ENCODE measurements at places on chromosomes 5 and 9.

GRCh38 chr9:76761448-76761847 lies 2.8 kb upstream of the PCA3 start:
- no peak for DNase-seq

DNA sequence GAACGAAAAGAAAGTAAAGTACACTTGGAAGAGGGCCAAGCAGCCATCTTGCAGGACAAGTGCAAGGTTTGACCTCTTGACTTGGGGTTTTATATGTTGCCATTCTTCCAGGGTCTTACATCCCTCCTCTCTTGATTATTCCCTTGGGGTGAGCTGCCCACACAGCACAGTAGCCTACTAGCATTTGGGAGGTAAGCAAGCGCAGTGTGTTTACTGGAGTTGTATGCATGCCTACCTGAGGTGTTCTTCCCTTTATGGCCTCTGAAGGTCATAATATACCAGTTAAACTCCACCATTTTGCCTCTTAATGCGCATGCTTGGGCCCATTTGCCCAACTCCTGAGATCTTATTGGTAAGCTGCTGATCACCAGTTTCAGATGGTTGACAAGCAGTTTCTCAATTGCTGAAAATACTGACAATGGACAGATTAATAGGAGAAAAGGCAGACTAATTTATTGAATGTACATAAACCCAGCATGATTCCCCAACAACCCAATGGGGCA lies 173.8 kb upstream of the SLC30A5 start:
- no peak for DNase-seq

- DNase-seq = no peak
These were observed 242.1 kb downstream of the HCN1 start for GRCh38 chr5:45454114-45454513.

DNA sequence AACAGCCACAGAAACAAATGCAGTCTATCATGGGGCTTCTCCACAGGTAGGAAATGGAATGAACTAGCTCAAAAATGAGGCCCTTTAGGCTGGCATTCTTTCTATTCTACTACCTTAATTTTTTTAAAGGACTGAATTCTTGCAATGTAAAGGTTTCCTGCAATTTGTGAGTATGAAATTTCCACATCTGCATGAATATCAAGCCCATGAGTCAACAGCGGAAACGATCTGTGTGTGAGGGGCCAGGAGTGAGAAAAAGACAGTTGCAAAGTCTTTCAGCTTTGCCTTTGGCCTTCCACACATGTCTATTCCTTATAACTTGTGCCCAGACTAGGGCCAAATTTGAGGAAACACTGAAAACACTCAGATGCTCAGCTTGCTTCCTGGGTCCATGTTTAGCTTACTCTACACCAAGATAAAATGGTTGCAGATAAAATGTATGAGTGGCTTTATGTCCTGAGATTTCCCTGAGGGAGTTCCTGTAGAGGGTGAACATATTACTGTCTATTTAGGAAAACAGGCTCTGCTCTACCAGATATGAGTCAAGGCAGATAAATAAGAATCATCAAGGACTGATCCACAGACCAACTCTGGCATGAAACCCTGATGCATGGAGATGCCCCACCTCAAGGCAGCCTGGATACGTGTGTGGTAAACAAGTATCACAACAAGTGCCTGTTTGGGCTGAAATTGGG lies 46.5 kb downstream of the RETREG1 start:
- DNase-seq = no peak

- DNase-seq = no peak
These were observed 151.0 kb downstream of the GCNT1 start for GRCh38 chr9:76610011-76610352.

DNA sequence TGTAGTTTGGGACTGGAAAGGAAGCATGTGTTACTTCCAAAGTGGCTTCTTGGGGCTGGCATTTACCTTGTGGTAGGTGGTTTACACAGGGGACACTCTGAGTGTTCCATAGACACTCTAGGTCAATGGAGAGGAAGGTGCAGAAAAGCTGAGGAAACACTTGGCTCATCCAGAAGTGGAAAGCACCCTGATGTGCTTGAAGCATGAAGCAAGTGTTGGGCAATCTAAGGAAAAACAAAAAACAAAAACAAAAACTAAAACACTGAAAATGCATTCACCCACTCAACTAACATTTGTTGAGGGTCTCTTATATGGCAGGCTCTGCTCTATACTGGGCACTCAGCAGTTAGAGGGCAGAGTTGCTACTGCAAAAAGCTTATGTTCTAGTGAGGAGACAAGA lies 2.9 kb upstream of the ERAP2 start:
- no peak for DNase-seq

DNA sequence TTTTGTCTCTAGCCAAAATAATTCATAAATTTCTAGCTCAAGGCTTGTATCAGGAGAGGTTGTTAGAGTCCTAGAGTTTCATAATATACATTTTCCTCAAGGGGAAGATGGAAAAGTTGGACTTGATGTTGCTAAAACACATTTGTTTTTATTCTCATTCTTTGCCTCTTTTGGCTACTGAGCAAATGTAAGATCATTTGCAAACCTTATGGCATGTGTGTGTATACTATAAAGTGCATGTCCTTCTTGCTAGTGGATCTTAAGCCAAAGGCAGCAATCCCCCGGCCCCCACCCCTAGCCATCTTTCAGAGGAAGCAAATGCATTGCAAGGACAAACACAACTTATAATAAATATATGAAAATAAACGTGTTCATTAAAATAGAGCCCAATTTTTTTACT lies 43.0 kb downstream of the ADAMTSL1 start:
- DNase-seq = no peak

DNA sequence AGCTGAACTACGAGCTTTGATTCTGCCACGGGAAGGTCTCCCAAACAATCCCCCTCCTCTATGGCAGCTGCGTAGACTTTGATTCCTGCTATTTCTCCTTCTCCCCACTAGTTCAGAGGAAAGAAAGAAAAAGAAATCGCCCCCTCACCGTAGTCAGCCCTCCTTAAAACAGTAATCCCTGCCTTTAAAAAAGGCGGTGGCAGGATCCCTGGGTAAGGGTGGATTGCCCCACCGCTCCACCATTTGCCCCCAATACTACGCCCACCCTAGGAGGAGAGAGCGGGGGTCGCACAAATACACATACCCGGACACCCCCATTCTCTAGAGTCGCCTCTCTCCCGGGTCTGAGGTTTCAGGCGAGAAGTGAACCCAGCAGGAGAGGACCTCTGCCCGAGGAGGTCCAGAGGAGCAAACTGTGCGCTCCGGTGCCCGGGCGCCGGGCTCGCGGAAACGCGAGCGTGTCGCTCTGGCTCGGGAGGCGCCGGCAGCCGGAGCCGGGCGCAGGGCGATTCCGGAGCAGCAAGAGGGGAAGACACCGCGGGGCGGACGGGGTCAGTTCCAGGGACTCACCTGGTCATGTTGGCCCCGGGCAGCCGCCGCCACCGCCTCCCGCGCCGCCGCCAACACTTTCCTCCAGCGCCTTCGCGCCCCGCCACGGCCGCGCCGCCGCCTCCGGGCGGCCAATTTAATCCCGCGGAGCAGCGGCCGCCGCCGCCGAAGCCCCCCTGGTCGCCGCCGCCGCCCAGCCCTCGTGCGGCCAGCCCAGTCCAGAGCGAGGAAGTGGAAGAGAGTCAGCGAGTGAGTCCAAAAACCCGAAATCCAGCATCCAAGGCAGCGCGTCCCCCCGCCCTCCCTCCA lies 1057.7 kb upstream of the DMAC1 start:
- no peak for DNase-seq

GRCh38 chr5:55218967-55219366 lies 8.1 kb downstream of the MCIDAS start:
- no peak for DNase-seq

DNA sequence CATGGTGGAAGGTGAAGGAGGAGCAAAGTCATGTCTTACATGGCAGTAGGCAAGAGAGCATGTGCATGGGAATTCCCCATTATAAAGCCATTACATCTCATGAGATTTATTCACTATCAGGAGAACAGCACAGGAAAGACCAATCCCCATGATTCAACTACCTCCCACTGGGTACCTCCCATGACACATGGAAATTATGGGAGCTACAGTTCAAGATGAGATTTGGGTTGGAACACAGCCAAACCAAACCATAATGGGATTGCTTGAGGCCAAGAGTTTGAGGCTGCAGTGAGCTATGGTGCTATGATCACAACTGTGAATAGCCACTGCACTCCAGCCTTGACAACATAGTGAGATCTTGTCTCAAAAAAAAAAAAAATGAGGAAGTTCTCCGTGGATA lies 581.8 kb downstream of the TAF11L14 start:
- no peak for DNase-seq

DNA sequence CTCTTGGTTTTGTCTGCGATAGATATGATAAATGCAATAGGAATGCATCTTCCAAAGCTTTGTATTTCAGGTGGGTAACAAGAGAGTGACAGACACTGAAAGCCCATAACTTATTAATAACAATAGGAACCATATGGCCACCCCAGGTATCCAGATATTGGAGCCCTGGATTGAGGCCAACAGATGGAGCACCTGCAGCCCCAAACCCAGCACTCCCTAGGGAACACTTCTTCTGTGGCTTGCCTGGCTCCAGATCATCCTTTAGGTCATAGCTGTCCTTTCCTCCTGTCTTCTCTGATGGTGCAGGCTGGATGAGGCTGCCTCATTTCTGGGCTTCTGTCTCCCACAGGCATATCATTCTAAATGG lies 5.0 kb upstream of the IL3 start:
- no peak for DNase-seq

- peak; percentile 38 for DNase-seq
These were observed 841 bp downstream of the RAD23B start for GRCh38 chr9:107283623-107284616.

- no peak for DNase-seq
These were observed 34.2 kb downstream of the CORO2A start for GRCh38 chr9:98158071-98158831.

DNA sequence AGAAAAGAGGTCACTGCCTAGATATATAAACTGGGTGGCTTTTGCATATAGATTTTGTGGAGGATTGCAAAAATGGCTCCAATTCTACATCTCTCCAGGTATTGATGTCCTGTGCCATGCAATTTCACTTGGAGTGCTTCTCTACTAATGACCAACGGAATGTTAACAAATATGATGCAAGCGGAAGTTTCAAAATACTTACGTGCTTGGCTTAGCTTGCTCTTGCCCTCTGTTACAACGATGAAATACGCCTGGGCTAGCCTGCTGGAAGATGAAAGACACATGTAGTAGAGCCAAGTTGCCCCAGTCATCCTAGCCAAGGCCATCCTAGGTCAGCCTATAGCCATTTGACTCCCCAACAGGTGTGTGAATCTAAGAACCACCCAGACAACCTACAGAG lies 3.6 kb upstream of the POC5 start:
- no peak for DNase-seq

GRCh38 chr9:106092083-106092482 lies 397.7 kb downstream of the TMEM38B start:
- no peak for DNase-seq

- DNase-seq = no peak
These were observed 45.5 kb downstream of the ECPAS start for GRCh38 chr9:111438541-111439235.

DNA sequence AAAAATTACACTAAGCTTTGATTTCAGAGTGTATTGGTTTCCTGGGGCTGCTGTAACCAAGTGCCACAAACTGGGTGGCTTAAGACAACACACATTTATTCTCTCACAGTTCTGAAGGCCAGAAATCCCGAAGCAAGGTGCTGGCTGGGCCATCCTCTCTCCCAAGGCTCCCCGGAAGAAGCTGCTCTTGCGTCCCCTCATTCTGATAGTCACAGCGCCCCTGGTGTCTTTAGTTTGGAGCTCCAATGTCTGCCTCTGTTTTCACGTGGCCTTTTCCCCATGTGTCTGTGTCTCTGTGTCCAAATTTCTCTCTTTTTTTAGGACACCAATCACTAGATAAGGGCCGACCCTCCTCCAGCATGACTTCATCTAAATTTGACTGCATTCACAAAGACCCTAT lies 56.7 kb downstream of the ROPN1L start:
- no peak for DNase-seq

DNA sequence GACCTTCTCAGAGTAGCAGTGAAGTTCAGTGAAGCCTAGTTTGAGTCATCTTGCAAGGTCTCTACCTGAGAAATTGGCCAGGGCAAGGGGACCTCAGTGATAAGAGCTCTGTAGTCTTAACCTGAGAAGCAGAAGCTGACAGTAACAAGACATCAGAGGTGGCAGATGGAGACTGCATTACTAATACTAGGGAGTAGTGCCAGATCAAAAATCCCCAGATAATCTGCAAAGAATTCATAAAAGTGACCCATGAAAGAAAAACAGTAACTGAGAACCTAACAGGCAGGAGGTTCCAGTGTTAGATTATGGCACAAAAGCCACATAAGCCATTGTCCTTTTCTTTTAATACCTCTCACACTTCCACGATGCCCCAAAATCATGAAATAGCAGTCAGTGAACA lies 175.5 kb downstream of the MUSK start:
- no peak for DNase-seq

- DNase-seq = no peak
These were observed 121.1 kb downstream of the FBXL7 start for GRCh38 chr5:15621094-15621493.

- no peak for DNase-seq
These were observed 16.0 kb downstream of the TEK start for GRCh38 chr9:27125030-27125429.

DNA sequence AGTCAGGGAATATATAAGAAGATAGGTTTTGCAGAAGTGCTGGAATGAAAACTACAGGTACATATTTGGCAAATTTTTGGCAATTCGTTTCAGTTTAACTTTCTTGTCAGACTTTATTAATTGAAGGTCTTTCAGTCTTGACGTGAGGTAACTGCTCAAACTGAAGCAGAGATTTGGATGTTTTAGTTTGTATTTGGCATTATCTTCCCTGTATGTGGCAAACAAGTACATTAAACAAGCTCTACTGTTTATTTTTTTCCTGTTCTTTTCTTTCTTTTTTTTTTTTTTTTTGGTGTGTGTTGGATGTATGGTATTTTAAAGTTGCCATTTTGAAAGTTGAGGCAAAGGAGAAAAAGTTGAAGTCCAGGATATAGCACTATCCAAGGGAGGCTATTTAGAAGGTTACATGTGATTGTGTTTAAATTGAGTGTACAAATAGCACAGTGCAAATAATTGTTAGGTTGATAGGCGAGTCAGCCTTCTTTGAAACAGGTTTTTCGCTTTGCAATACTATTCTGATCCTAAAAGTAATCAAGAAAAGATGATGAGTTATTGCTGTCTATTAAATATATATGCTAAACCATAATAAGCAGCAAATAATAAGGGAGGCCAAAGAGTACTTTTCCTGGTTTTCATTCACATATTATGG lies 2.2 kb downstream of the PBX3 start:
- no peak for DNase-seq

- DNase-seq = no peak
These were observed 27.4 kb downstream of the SRD5A1 start for GRCh38 chr5:6660688-6661087.

- DNase-seq = no peak
These were observed 48.2 kb upstream of the ANGPTL2 start for GRCh38 chr9:127170652-127171051.
